ENCODE measurements at places on chromosomes 11 and 22.

GRCh38 chr11:14577292-14577691 is 57.1 kb upstream of the PSMA1 start:
- no peak for DNase-seq

- DNase-seq, result no peak
Observed at GRCh38 chr22:36577019-36577418, 48.1 kb upstream of the EIF3D start.

GRCh38 chr22:40401532-40401931 is 31.1 kb downstream of the SGSM3 start:
- no peak for DNase-seq

DNA sequence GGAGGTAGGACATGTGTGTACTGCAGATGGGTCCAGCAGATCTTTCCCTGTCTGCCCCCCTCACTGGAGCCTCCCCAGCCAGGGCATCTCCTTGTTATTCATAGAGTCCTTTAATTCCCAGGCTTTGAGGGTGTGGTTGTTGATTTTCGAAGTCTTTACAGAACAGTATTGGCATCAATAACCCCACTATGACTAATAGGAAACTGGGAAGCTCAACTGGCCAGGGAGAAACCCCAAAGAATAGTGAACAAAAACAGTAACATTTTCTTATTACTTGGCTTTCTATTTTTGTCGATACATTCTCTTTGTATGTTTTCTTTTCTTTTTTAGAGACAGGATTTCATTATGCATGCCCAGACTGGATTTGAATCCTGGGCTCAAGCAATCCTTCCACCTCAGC is 57.9 kb downstream of the NF2 start:
- no peak for DNase-seq

DNA sequence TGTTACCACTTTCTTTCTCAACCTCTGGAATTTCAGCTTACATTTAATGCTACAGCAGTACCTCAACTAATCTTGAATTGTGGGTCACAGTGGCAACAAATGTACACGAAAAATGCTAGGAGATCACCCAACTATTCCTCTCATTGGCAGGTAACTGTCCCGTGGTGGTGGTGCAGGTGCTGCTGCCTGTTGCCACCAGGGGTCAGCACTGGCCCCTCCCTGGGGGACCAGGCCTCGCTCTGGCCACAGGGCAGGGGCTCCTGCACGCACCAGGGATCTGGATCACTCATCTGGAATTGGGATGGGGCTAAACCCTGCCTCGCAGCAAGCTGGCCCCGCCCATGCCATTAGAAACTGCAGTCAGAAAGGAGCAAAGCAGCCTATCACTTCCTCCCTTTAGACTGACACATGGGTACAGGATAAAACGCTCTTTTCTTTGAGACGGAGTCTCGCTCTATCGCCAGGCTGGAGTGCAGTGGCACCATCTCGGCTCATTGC is 6.9 kb upstream of the POLDIP3 start:
- no peak for DNase-seq

GRCh38 chr22:27540656-27541396 is 260.7 kb downstream of the MN1 start:
- DNase-seq, result no peak

DNA sequence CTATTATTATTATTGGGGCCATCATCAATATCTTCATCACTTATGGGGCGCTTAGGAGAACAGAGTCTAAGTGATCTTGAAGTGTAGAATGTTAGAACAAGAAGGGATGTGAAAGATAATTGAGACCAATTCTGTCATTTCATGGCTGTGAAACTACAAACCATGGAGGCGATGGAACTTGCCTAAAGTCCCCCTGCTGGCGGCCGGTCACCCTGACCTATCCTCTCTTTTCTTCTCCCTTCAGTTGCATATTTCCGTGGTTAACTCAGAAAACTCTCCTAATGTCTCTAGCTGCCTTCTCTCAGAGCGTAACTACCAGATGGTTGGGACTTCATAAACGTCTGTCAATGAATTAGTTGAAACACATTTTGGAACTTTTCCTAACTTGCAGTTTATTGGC is 6.6 kb upstream of the OR4B1 start:
- DNase-seq, result no peak

GRCh38 chr11:12182676-12183541 is 72.5 kb downstream of the MICAL2 start:
- DNase-seq, result no peak

DNA sequence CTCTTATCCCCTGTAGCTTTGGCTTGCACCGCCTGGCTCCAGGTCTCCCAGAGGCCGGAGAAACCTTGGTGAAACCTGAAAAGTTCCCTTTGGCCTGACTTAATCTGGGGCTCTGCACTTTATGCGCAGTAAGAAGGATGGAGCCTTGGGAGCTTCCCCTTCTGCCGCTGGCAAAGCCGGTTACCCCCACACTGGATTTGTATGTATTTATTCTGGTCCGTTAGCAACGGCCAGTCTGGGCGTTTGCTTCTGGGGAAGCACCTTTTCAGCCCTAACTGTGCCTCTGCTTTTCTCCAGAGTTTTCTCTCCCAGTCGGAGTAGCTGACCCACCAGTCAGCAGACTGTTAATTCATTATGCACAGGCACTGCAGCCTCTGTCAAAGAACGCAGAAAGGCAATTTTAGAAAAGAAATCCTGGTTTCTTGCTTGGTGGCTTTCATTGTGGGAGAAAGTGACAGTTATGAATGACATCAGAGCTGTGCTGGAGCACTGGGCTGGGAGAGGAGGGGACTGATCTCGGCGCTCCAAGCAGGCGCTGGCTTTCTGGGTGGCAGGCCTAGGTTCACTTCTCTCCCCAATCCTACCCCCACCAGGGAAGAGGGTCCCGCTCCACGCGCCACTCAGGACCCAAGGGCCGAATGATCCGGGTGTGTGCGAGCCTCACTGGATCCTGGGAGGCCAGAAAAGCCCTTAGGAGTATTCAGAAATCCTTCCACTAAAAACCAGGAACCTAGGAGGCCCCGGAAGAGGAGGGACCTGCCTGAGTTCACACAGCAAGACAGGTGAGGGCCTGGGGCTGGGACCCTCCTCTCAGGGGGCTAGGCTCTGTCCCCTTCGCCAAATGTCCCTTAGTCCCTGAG is 70.2 kb downstream of the RTL6 start:
- DNase-seq, result no peak

DNA sequence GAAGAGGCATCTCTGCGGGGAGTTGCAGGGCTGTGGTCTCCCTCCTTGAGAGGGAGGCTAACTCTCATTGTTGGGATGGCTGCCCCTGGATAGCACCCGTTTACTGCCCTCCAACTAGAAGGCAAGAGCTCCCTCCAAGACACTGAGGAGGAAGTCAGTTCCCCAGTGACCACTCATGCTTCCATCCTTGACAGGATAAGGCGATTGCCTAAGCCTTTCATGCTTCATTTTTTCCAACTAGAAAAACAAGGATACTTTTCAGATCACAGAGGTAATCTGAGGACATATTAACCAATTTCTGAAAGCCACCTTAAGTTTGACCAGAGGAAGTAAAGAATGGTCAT is 186.6 kb downstream of the MAML2 start:
- no peak for DNase-seq

- no peak for DNase-seq
Observed at GRCh38 chr11:114799476-114799875, 121.1 kb downstream of the NXPE2 start.

DNA sequence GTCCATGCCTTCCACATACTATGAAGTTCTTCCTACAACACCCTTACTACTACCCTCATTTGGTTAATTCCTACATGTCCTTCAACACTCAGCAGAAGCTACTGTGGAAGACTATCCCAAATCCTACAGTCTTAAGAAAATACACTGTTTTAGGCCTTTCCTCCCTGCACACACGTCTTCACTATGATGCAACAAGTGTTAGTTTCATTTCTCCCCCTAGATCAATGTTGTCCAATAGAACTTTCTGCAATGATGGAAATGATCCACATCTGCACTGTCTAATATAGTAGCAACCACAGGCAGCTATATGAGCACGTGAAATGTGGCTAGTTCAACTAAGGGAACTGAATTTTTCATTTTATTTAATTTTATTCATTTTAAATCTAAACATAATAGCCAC is 46.7 kb upstream of the CCDC34 start:
- DNase-seq, result no peak

DNA sequence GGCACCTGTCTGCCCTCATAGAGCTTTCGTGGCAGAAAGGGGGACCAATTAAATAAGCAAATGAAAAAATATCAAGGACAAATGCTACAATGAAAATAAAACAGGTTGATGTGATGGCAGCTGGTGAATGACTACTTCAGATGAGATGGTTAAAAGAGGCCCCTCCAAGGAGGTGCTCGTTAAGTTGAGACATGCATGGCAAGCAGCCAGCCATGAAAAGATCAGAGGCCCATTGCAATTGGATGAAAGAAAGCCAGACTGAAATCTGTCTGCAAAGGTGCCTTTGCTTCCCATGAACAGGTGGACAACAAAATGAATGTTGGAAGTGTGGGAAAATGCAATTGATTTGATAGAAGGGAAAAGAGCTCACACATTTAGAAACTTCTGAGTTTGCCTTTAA is 848 bp upstream of the TRPC6 start:
- no peak for DNase-seq

DNA sequence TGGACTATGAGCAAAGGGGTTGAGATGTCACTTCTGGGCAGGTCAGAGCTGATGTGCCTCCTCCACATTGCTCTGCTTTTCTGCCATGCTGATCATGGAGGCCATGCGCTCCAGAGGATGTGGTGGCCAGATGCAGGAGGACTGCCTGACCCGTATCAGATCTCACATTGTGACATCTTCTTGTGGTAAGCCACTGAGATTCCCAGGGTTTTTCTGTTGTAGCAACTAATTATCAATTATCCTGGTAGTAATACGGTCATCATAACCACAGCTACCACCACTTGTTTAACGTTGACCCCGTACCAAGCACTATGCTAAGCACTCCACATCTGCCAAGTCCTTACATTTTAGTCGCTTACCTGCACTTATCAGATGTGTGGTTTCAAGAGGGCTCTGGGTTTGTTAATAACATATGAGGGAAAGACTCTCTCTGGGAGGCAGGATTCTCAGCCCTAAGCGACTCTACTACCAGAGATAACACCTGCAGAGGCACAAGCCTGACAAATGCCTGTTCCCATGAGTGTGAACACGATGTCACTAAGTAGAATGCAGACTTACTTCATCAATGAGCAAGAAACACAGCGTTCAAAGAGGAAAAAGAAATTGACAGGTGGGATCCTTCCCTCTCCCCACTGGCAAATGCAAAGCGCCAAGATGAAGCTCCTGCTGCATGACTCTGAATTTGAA is 63.6 kb upstream of the TIMP3 start:
- no peak for DNase-seq

DNA sequence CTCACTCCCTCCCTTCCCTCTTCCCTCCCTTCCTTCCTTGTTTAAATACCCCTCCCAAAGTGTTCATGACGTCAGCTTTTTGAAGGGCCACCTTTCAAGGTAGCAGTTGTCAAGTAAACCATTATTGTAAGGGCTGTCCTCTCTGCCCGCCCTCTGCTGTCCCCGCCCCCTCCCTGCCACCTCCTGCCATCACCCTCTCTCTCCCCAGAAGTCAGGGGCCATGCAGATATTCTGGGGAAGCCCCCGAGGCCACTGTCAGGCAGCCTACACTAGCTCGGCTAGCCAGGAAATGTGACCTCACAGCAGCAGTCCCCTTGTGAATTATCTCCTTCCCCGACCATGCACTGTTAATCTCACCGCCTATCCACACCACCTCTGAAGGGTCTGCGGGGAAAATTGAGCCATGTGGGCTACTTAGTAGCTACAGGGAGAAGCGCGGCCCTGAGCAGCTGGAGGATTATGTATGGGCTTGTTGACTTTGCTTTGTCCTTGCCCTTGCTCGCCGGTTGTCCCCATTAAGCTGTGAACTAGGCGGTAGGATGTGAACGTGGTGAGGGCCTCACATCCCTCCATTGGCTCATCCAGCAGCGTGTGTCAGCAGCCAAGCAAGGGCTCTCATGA is 42.1 kb upstream of the ATXN10 start:
- no peak for DNase-seq

DNA sequence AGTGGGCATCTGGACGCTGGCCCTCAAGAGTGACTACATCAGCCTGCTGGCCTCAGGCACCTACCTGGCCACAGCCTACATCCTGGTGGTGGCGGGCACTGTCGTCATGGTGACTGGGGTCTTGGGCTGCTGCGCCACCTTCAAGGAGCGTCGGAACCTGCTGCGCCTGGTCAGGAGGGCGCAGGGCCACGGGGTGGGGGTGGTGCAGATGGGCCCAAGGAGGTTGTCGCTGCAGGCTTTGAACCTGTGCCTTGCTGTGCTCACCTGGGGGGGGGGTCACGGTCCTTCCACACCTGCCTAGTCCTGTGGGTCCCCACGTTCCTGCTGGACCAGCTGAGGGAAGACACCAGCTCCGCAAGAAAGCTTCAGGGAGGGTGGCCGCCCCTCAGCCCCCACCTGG is 3.5 kb downstream of the CD151 start:
- DNase-seq, result no peak

DNA sequence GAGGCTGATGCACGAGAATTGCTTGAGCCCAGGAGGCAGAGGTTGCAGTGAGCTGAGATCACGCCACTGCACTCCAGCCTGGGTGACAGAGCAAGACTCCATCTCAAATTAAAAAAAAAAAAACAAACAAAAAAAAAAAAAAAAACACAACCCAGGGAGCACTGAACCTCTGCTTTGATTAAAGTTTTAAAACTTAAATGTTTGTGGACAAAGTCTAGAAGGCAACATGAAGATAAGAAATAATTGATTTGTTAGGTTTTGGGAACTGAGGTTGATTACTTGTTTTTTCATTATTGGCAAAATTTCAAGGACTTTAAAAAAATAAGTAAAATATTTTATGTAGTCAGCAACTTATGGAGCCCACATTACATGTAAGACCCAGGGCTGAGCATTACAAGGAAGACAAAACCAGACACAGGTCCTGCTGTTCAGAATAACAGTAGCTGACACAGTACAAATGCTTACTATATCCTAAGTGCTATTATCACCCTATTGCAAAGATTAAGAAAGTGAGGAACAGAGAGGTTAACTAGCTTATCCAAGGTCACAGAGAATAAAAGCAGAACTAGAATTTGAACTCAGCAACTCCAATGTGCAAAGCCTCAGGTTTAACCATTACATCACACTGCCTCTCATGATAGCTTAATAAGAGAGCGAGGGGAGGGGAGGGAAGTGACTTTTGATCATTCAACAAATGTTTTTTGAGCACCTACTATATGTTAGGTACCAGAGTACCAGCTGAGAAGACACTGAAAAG is 2.3 kb upstream of the CRY2 start:
- no peak for DNase-seq

- DNase-seq, result no peak
Observed at GRCh38 chr22:32799496-32799895, 2.0 kb upstream of the TIMP3 start.

GRCh38 chr11:20250644-20251247 is 90.5 kb upstream of the DBX1 start:
- no peak for DNase-seq

- no peak for DNase-seq
Observed at GRCh38 chr11:2704896-2705606, 5.3 kb upstream of the KCNQ1OT1 start.

Data from esophagus squamous epithelium (tissue), 5 donors.